ENCODE measurements at places on chromosomes 3 and 15.

GRCh38 chr3:147119346-147119745, 287.0 kb downstream of the ZIC4 start:
- H3K36me3 ChIP-seq: no peaks in the 10 kb centered on the region
- no peaks in the 10 kb centered on the region for H3K27me3 ChIP-seq
- no peak overlapping the region for H3K27ac ChIP-seq
- H3K4me1 ChIP-seq: no peaks in the 10 kb centered on the region

- no peaks in the 10 kb centered on the region for H3K27me3 ChIP-seq
- H3K27ac ChIP-seq: peak overlapping the region; percentile 97
- peak overlapping the region; percentile 75 for H3K4me3 ChIP-seq
- peak; percentile 84 for DNase-seq
- H3K36me3 ChIP-seq: no peaks in the 10 kb centered on the region
Observed at GRCh38 chr15:45635191-45635638, 386 bp downstream of the SQOR start.

DNA sequence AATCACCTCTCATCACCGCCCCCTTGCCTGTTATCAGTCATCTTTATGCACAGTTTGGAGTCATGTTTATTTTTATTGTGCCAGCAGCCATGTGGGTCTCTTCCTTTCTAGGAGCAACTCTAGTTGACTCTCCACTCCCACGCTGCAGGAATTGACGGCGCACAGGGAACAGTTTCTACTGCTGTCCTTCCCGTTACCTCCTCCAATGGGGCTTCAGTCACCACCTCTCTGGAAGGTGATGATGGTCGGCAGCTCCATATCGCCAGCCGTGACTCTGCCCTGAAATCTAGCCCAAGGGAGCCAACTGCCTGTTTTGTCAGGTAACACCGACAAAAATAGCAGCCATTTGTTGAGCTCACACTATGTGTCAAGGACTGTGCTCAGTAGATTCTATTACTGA, 35.6 kb upstream of the FAM107A start:
- no peak overlapping the region for H3K4me3 ChIP-seq
- no peak for DNase-seq
- no peaks in the 10 kb centered on the region for H3K36me3 ChIP-seq
- H3K4me1 ChIP-seq: no peaks in the 10 kb centered on the region
- H3K27me3 ChIP-seq: no peaks in the 10 kb centered on the region
- H3K27ac ChIP-seq: no peak overlapping the region

DNA sequence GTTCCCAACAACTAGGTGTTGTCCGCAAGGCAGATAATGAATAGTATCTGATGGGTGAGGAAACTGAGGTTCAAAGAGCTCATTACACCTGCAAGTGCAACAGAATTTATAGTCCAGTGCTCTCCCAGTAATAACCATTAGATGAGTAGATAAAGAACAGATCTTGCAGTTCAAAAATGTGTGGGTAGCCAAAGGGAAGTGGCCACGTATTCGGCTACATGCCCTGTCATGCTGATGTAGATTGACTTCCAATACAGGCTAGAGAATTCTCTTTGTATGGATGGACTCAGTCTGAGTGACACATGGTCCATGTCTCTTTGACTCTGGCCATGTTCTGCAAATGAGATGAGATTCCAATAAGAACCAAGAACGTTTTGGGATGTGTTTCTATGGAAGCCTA, 187.9 kb upstream of the LPP start:
- H3K4me3 ChIP-seq: no peak overlapping the region
- no peaks in the 10 kb centered on the region for H3K36me3 ChIP-seq
- H3K4me1 ChIP-seq: peaks cover 29% of the 10 kb centered on the region
- peak overlapping the region; percentile 23 for H3K27ac ChIP-seq

- H3K27me3 ChIP-seq: no peaks in the 10 kb centered on the region
- no peak for DNase-seq
- H3K4me1 ChIP-seq: no peaks in the 10 kb centered on the region
- no peaks in the 10 kb centered on the region for H3K36me3 ChIP-seq
- no peak overlapping the region for H3K27ac ChIP-seq
Observed at GRCh38 chr3:188874576-188874975, 297.2 kb upstream of the TPRG1 start.

DNA sequence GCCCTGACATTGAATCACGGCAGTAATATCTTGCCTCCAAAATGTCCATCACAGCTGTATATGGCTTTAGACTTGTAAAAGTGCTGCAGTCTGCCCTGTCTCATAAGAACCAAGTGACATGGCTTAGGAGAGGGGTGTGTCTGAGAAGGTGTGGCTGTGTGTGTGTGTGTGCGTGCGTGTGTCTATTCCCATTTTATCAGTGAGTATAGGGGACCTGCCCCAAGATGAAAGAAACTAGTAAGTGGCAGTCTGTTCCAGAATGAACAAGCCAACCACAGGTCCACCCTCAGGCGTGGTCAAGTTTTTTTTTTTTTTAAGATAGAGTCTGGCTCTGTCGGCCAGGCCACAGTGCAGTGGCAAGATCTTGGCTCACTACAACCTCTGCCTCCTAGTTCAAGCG, 5.6 kb upstream of the RHOV start:
- H3K27ac ChIP-seq: no peak overlapping the region
- H3K4me1 ChIP-seq: no peaks in the 10 kb centered on the region
- no peak overlapping the region for H3K4me3 ChIP-seq
- H3K36me3 ChIP-seq: no peaks in the 10 kb centered on the region

DNA sequence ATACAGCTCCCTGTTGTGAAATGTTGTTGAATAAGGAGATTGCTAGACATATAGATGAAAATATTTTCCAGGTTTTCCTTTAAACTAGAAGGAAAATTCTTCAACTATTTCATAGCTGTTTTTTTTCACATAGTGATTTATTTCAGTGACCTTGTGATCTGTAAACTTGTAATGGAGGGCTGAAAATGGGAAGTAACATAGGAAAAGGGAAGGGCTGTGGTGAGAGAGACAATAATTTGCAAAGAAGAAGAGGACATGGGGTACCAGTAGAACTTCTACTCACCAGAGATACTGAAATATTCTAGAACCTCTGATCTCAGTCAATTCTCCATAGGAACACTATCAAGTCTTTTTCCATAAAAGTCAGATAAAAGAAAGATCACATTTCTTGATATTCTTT, 60.4 kb downstream of the PLS1 start:
- no peak overlapping the region for H3K4me3 ChIP-seq
- H3K27ac ChIP-seq: no peak overlapping the region
- DNase-seq: no peak
- no peaks in the 10 kb centered on the region for H3K4me1 ChIP-seq

DNA sequence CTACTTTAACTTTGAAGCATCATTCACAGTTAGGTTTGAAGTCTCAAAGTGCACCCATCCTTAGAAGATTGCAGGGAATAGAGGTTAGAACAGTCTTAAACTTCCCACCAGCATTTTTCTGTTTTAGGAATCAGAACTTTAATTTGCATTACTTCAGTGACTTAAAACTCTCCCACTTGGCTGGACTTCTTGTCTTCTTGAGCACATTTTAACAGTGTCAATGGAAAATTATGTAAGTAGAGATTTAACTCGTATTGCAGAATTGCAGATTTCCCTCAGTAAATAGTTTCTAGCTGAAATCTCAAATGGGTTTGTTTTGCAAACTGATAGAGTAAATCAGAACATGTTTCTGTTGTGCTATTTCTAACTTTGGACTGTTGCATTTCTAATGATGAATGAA, 369.6 kb downstream of the OTOL1 start:
- no peaks in the 10 kb centered on the region for H3K4me1 ChIP-seq
- H3K4me3 ChIP-seq: no peak overlapping the region
- DNase-seq: no peak
- no peaks in the 10 kb centered on the region for H3K36me3 ChIP-seq
- H3K27ac ChIP-seq: no peak overlapping the region

DNA sequence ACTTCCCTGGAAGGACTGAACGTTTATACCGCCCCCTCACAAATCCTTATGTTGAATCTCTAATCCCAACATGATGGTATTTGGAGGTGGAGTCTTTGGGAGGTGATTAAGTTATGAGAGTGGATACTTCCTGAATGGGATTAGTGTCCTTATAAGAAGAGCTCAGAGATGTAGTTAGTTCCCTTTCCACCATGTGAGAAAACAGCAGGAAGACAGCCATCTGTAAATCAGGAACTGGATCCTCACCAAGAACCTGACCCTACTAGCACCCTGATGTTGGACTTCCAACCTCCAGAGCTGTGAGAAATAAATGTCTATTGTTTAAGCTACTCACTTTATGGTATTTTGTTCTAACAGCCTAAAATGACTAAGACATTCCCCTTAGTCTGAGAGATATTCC, 33.3 kb upstream of the SACM1L start:
- H3K4me3 ChIP-seq: no peak overlapping the region
- H3K27me3 ChIP-seq: no peaks in the 10 kb centered on the region
- DNase-seq: no peak
- H3K27ac ChIP-seq: peak overlapping the region; percentile 66

- H3K27me3 ChIP-seq: no peaks in the 10 kb centered on the region
- H3K4me3 ChIP-seq: no peak overlapping the region
- no peaks in the 10 kb centered on the region for H3K36me3 ChIP-seq
- H3K27ac ChIP-seq: no peak overlapping the region
- DNase-seq: no peak
Observed at GRCh38 chr3:2807514-2807913, 302.7 kb downstream of the IL5RA start.

- H3K27ac ChIP-seq: no peak within 1 kb of the TSS
- peak within 1 kb of the TSS; percentile 64 for H3K4me3 ChIP-seq
- peak; percentile 69 for DNase-seq
- peaks cover 19% of the 10 kb centered on the region for H3K4me1 ChIP-seq
Observed at GRCh38 chr3:9951962-9952805, at the start of gene PRRT3. Gene PRRT3 (minus strand): TSS chr3:9952408. CDS start chr3:9950115, 2,293 bp downstream.

- H3K4me3 ChIP-seq: no peak overlapping the region
- DNase-seq: no peak
Observed at GRCh38 chr3:18717598-18717997, 292.5 kb upstream of the SATB1 start.

- no peak overlapping the region for H3K4me3 ChIP-seq
- no peak for DNase-seq
- no peaks in the 10 kb centered on the region for H3K4me1 ChIP-seq
- no peaks in the 10 kb centered on the region for H3K36me3 ChIP-seq
- H3K27ac ChIP-seq: no peak overlapping the region
Observed at GRCh38 chr15:32743411-32744140, 25.8 kb downstream of the GREM1 start.

DNA sequence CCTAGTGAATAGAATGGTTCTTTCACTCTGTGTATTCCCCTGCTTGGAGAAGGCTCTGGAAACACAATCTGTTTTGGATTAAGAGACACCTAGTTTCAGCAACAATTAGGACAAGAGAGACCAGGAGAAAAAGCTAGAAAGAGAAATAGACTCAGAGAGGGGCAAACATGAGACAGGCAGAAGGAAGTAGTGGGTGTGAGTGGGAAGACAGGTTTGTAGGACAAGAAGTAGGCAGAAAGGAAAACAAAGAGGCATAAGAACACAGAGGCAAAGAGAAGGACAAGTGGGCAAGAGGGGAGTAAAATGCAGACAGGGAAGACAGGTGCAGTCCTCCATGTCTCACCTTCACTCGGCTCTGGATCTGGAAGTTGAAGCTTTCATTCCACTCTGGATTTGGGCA, 13.5 kb downstream of the PLA2G4E start:
- no peaks in the 10 kb centered on the region for H3K4me1 ChIP-seq
- no peaks in the 10 kb centered on the region for H3K36me3 ChIP-seq
- no peaks in the 10 kb centered on the region for H3K27me3 ChIP-seq
- no peak overlapping the region for H3K4me3 ChIP-seq
- DNase-seq: no peak

- no peak overlapping the region for H3K27ac ChIP-seq
- no peaks in the 10 kb centered on the region for H3K27me3 ChIP-seq
- DNase-seq: no peak
- H3K4me1 ChIP-seq: no peaks in the 10 kb centered on the region
Observed at GRCh38 chr3:123334056-123334455, 114.8 kb downstream of the ADCY5 start.

DNA sequence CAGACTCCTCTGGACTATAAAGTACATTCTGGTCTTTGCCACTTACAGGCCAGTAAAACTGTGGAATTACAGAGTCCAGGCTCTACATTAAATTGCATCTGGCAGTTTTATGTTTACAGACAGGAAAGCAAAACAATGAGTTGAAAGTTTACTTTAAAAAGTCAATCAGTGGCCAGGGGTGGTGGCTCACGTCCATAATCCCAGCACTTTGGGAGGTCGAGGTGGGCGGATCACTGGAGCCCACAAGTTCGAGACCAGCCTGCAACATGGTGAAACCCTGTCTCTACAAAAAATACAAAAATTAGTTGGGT, 53.8 kb downstream of the TM4SF4 start:
- H3K4me1 ChIP-seq: peaks cover 17% of the 10 kb centered on the region
- H3K27ac ChIP-seq: no peak overlapping the region
- peaks cover 29% of the 10 kb centered on the region for H3K36me3 ChIP-seq
- H3K4me3 ChIP-seq: no peak overlapping the region
- no peaks in the 10 kb centered on the region for H3K27me3 ChIP-seq
- no peak for DNase-seq

DNA sequence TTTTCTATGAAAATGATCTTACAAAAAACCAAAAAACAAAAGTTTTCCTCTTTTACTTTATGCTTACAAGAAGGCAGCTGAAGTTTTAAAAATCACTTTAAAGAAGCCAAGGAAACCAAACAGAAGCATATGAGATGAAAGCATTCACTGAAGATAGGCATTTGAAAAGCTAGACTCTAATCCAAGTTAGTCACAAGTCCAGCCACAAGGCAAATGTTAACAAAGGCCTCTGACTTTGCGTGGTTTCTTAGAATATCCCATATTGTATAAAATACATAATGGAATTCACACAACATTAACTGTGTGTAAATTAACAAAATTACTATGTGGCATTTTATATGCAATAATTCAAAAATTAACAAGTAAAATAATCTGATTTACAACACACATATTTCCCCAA, 17.7 kb downstream of the MRPL3 start:
- H3K4me1 ChIP-seq: no peaks in the 10 kb centered on the region
- no peak overlapping the region for H3K4me3 ChIP-seq
- DNase-seq: no peak

GRCh38 chr3:134644731-134645514, 5.9 kb downstream of the KY start:
- H3K27ac ChIP-seq: peak overlapping the region; percentile 51
- DNase-seq: peak; percentile 41
- H3K36me3 ChIP-seq: no peaks in the 10 kb centered on the region
- H3K27me3 ChIP-seq: no peaks in the 10 kb centered on the region

DNA sequence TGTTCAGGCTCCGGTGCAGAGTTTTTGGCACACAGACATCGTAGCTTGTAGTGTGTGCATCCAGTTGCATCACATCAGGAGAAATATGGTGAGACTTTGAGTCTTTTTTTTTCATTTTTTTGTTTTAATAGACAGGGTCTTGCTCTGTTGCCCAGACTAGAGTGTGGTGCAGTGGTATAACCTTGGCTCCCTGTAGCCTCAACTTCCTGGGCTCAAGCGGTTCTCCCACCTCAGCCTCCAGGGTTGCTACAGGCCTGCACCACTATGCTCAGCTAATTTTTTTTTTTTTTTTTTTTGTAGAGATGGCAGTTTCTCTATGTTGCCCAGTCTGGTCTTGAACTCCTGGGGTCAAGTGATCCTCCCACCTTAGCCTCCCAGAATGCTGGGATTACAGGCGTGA, 51.1 kb upstream of the TEX264 start:
- no peaks in the 10 kb centered on the region for H3K27me3 ChIP-seq
- no peak for DNase-seq
- no peak overlapping the region for H3K4me3 ChIP-seq
- H3K36me3 ChIP-seq: no peaks in the 10 kb centered on the region
- peaks cover 34% of the 10 kb centered on the region for H3K4me1 ChIP-seq

- no peak for DNase-seq
- H3K27ac ChIP-seq: no peak overlapping the region
- no peaks in the 10 kb centered on the region for H3K36me3 ChIP-seq
- no peak overlapping the region for H3K4me3 ChIP-seq
- H3K27me3 ChIP-seq: no peaks in the 10 kb centered on the region
Observed at GRCh38 chr3:64234571-64234970, 9.3 kb upstream of the PRICKLE2 start.

GRCh38 chr15:34079904-34080303, 21.8 kb downstream of the EMC7 start:
- H3K27me3 ChIP-seq: no peaks in the 10 kb centered on the region
- no peak for DNase-seq
- peaks cover 7% of the 10 kb centered on the region for H3K4me1 ChIP-seq
- H3K4me3 ChIP-seq: no peak overlapping the region
- no peaks in the 10 kb centered on the region for H3K36me3 ChIP-seq

Measured in psoas muscle (tissue), 8 donors.